ENCODE measurements at places on chromosomes 5 and 9.
A peak's percentile ranks its signal among the peaks of the same experiment; 100 is the strongest.

DNA sequence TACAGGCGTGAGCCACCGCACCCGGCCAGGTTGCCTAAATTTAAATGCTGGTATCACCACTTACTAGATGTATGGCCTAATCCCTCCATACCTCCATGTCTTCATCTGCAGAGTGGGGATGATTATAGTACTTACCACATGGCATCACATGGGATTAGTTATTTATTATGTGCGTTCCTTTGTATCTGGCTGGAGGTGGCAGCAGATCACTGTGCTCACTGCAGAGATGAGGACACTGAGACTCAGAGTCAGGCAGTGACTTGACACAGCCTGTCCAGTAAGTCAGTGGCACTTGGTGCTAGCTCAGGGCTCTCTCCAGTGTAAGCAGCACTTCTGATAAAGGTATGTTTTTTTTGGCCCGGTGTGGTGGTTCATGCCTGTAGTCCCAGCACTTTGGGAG, 38.4 kb upstream of the HAND1 start:
- no peak for DNase-seq

- no peak for DNase-seq
Observed at GRCh38 chr5:8773046-8773615, 772.7 kb downstream of the SEMA5A start.

DNA sequence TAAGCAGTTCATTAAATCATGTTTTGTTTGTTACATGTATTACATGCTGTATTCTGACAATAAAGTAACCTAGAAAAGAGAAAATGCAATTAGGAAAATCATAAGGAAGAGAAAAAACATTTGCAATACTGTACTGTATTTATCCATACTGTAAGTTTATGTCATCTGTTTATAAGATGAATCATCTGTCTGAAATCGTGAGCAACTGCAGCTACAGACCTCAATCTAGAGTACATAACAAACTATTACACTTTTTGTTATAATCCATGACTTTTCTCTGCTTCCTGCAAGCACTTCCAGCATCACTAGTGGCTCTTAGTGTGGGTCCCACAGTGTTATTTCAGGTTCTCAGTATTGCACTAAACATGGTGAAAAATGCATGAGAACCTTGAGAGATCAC, 144.4 kb upstream of the NR4A3 start:
- DNase-seq = no peak

- DNase-seq = no peak
Observed at GRCh38 chr5:134521841-134522240, 3.6 kb upstream of the JADE2 start.

GRCh38 chr5:14407746-14408175, 173.8 kb upstream of the OTULINL start:
- no peak for DNase-seq

GRCh38 chr5:7884491-7885267, 15.7 kb downstream of the MTRR start:
- DNase-seq = no peak

DNA sequence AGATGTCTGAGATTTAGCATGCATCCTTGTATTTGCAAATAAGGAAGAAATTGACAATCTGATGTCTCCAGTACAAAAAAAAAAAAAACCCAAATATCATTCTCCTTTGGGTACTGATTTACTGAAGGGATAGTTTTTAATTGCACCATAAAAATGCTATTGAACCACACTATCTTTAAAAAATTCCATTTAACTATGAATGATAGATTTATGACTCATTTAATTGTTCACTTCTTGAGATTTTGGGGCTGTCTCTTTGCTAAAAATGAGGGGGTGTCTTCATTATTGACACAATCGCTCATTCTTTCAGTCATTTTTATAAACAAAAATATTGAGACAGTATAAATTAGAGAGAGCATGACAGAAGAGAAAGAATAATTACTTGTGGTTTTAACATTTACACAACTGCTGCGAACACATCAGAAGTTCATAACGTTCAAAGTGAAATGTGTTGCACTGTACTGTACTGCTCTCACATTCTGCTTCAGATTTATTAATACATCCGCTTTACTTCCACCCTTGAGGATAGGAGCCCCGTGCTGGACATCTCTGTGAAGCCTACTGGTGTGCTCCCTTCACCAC, 142.3 kb downstream of the MEF2C start:
- DNase-seq = no peak

GRCh38 chr5:1380910-1381309, 36.0 kb upstream of the CLPTM1L start:
- DNase-seq = no peak

DNA sequence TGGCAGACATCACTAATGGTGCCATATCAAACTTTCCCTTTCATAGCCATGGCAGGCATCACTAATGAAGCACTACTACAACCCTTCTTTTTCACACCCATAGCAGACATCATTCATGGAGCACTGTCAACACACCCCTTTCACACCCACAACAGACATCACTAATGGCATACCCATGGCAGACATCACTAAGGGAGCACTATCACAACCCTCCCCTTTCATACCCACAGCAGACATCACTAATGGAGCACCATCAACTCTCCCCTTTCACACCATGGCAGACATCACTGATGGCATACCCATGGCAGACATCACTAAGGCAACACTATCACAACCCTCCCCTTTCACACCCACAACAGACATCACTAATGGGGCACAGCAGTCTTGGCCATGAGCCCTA, 33.7 kb downstream of the LAMC3 start:
- DNase-seq = no peak

GRCh38 chr5:115246361-115246991, 16.2 kb downstream of the PGGT1B start:
- no peak for DNase-seq

DNA sequence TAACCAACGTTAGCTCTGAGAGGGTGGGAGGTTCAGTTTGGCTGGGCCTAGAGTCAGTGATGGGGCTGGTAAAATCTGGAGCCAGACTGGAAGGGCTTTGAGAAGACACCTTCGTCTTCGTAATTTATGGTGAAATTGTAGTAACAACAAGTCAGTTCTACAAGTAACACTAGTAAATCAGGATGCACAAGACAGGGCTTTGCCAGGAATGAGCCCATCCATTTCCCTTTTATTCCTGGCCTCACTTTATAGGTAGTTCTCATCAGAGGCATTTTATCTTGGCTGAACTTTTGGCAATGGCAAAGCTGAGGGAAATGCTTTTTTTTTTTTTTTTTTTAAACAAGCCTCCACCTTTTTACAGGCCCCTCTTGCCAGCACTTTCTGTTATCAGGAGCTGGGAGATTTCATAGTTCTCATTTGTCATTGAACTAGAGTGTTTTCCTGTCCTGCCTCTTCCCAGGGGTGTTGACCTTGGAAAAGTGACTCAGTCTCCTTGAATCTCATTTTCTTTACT, 110.5 kb upstream of the KLF4 start:
- DNase-seq = no peak

- DNase-seq = no peak
Observed at GRCh38 chr5:144800169-144800568, 629.5 kb downstream of the KCTD16 start.

DNA sequence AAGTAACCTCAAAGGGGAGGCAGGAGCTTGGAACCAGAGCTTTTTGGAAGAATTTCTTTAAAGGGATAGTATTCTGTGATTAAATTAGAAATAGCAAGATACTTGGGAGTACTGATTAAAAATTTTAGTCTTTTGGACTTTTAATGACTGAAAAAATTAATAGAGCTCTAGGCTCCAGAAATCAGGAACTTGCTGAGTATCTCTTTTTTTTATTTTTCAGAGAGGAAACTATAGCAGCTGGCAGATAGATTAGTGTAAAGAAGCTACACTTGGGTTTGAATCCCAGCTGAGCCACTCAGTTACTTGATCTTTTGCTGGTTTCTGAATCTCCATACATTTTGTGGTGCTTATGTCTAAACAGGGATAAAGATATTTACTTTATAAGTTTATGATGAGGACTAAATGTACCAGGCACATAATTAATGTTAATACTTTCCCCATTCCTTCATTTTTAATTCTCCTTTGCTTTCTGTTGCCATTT, 94.2 kb upstream of the TNC start:
- DNase-seq = no peak

DNA sequence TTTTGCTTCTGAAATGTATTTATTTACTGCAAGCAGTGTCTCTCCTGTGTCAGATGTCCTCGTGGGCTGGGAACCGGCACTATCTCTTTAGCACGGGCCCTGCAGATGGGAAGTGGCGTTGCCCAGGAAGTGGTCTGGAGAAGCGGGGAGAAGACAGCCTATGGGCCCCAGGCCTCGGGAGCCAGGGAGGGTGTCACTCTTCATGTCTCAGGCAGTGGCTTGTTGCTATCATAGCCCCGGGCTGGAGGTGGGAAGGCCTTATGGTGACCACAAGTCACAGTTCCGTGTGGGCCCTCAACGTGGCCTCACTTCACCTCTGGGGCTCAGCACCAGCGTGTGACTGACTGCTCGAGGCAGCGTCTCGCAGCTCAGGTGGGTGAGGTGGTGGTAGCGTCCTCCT, 41.4 kb downstream of the SYK start:
- DNase-seq = no peak

DNA sequence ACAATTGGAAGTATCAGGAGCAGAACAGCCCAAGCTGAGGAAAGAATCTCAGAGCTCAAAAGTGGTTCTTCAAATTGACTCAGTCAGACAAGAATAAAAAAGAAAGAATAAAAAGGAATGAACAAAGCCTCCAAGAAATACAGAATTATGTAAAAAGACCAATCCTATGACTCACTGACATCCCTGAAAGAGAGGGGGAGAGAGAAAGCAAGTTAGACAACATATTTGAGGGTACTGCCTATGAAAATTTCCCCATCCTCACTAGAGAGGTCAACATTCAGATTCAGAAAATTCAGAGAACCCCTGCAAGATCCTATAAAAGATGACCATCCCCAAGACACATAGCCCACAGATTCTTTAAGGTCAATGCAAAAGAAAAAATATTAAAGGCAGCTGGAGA, 173.2 kb downstream of the ALDH1A1 start:
- no peak for DNase-seq

DNA sequence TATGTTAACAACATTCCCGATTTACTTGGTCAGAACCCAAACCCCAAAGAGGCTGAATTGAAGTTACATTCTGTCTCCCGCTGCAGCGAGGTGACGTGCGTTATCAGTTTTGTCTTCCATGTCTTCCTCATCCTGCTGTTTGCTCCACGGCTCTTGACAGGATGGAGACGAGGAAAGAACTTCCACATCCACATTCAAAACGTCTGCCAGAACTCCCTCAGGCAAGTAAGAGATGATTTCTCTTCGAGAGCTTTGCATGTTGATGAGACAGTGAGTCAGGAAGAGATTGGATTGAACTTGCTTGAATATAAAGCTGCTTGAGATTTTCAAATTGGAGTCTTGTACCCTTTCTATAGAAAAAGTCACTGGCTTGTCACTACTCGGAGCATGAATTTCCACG, 242.6 kb downstream of the AUH start:
- no peak for DNase-seq

- DNase-seq = no peak
Observed at GRCh38 chr5:123868881-123869280, 356.9 kb downstream of the CSNK1G3 start.

DNA sequence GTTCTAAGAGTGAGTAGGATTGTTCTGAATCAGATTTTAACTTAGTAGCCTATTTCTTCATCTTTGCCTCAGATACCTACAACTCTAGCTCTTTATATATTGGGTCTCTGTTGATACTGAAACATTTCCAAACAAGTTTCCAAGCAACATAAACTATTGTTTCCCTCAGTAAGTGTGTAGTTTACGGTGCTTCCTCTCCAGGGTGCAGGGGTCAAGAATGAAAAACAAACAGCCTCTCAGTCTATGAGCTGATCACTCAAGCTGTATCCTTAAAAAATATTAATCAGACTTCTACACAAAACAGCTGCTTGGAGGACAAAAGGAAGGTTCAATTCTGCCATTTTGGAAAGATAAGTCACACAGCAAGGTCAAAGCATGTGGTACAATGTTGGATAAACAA, 75.0 kb downstream of the ADAMTS12 start:
- DNase-seq = no peak

GRCh38 chr9:134355561-134356279, 29.5 kb downstream of the RXRA start:
- no peak for DNase-seq

DNA sequence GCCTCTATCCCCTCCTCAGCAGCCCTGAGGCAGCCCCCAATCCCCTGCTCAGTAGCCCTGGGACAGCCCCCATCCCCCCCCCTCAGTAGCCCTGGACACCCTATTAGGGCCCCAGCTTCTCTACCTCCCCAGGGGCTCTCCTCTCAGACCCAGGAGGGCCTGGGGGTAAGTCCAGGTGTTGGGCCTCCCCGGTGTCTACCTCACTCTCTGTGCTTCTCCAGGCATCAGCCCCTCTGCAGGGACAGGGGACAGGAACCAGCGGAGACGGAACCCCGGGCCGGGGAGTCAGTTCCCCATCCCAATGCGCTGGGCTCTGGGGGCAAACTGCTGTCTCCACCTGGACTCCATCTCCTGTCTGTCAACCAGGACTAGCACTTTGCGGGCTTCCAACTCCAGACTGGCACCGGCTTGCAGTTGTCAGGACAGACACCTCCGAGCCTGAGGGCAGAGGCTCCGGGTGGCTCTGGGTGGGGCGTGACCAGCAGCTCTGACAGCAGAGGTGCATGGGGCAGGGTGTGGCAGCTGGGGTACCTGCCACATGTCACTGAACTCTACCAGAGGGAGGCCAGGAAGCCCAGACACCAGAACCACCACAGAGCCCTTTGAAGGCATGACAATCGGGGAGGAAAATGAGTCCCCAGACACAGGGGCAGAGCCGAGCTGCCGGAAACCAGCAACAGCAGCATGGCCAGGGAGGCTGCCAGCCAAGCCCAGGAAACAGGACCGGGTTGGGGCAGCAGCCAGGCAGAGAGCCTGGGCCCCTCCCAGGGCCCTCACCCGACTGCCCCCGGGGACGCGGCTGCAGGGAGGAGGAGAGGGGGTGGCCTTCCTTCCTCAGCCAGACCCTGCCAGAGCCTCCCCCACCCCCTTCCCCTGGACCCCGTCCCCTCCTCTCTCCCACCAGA, 17.7 kb upstream of the UBAC1 start:
- peak; percentile 14 for DNase-seq

GRCh38 chr5:118015511-118015910, 972.8 kb downstream of the DTWD2 start:
- DNase-seq = no peak

GRCh38 chr9:96137671-96138429, 164.1 kb downstream of the HSD17B3 start:
- no peak for DNase-seq

DNA sequence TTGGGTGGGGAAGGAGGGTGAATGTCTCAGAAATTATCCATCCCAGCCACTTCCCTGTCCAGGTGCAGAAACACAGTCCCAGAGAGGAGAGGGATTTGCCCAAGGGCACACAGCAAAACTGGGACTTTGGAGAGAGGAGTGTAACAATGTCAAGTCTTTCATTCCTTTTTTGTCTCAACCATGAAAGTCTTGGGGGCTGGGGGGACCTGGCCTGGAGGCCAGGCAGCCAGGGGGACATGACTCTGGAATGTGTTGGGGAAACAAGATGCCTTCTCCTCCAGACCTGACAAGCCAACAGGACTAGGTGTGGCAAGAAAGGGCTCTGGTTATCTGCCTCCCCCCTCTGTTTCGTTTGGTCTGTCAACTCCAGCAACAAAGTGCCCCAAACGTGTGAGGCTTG, 13.9 kb upstream of the HAND1 start:
- DNase-seq = no peak

GRCh38 chr5:1488882-1489680, 34.7 kb downstream of the LPCAT1 start:
- no peak for DNase-seq

Measured in stimulated activated CD4-positive, alpha-beta T cell treated with anti-CD3 and anti-CD28 coated beads, TNF-alpha, amount 100 ng/mL, for 24 hours (primary cell).